ENCODE measurements at places on chromosomes 7 and 10. TPM values are rescaled to one million over a fixed set of nuclear protein-coding genes. Genes with fewer than 3 reads are reported as not detected.

Gene PPA1
- polyA plus RNA-seq, result 127 TPM

DNA sequence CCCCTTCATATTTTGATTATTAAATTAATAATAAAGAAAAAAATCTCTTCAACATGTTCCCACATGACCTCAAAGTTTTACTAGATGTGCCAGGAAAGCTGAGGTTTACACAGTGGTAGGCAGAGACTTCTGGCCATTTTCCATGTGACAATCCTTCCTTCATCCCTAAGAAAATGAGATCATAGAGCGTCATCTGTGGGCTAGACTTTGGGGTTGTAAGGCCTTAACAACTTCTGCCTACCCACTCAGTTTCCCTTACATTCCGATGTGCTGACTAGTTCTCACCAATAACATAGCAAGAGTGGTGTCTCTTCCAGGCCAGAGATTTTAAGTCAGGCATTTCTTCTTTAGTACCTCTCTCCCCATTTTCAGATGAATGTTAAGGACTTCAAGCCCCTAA is 171.1 kb upstream of the PHF14 start:
- DNase-seq, result no peak

- no peak for DNase-seq
These were observed 31.1 kb upstream of the TOMM7 start for GRCh38 chr7:22853674-22854157.

Gene NYAP1
- polyA plus RNA-seq, result 20.8 TPM

DNA sequence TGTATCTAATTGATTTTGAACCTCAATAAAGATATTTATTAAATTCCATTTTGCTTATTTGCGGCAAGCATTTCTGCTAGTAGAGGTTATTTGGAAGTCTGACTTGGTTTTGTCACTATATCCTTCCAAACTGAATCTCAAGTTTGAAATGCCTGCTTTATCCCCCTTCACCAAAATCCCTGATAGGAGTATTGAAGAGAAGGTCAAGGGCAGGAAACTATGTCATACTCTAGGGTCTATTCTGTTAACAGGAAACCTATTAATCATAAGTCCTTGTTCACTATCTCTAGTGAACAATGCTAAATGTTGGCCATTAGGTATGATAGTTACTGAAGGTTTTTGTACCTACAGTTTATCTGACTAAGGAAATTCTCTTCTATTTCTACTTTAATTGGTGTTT is 11.5 kb downstream of the GNAT3 start:
- DNase-seq, result no peak

- no peak for DNase-seq
These were observed 105.3 kb upstream of the TNRC18 start for GRCh38 chr7:5528815-5529442.

GRCh38 chr7:22675421-22675820 is 51.6 kb upstream of the IL6 start:
- DNase-seq, result no peak

Gene MYO1G
- 0.17 TPM for polyA plus RNA-seq

GRCh38 chr7:103632972-103633371 is 187.0 kb upstream of the SLC26A5 start:
- no peak for DNase-seq

DNA sequence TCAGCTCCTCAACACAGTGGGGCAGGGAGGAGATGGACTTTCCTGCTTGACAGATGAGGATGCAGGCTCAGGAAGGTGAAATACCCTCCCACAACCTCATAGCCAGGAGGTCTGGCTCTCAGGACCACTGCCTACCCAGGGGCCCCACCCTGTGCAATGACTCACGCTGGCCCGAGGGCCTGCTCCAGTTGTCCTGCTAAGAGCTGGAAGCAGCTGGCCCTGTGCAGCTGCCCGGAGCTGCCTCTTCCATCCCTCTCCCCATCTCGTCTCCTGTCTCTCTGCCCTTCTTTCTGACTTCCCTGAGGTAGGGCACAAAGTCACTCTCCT is 123.9 kb downstream of the ZMIZ1 start:
- no peak for DNase-seq

GRCh38 chr7:561631-562373 is 42.2 kb upstream of the PDGFA start:
- DNase-seq, result no peak

- DNase-seq, result no peak
These were observed 98.6 kb upstream of the FGFR2 start for GRCh38 chr10:121696854-121697253.

- peak; percentile 87 for DNase-seq
These were observed 51.2 kb upstream of the LAMB4 start for GRCh38 chr7:108181073-108181985.

- no peak for DNase-seq
These were observed 3.1 kb upstream of the KNDC1 start for GRCh38 chr10:133156674-133157579.

DNA sequence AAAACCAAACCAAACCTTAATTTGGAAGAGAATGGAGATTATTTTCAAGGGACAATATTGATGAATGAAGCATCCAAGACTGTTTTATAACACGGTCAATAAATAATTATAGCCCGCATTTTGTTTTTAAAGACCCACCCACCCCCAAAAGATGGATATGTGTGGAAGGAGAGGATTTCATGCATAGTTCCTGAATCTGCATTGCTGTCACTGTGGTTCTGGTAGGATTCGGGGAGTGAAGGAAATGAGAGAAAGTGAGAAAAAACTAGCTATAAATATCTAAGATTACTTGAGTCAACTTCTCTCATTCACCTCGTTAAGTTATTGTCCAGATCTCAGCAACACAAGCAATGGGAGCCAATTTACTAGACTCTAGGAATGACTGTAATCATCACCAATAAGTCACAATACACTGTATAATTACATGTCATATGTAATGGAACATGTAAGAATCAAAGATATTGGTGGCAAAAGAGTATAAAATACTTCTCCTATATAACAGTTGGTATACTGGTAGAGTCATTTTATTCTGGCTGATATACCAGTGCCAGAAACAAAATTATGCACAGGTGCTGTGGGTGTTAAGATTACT is 30.2 kb downstream of the NAMPT start:
- no peak for DNase-seq

Gene SH2B2
- polyA plus RNA-seq, result 8.3 TPM

Gene ASB10
- polyA plus RNA-seq, result not detected

- DNase-seq, result no peak
These were observed 495.5 kb upstream of the ZWINT start for GRCh38 chr10:56856569-56856968.

Gene GLUD1
- 117 TPM for polyA plus RNA-seq

GRCh38 chr7:50199824-50200223 is 104.7 kb upstream of the IKZF1 start:
- no peak for DNase-seq

Data from brain (organoid and tissue), 16 donors.